Activated T-helper 2 cell treated with anti-CD3 and anti-CD28 coated beads, Interferon-gamma antibody, Interleukin-2, Interleukin-4, amounts not matched to agents 10 μg/mL and 5 μg/mL and 100 μg/mL, durations not matched to agents 14 hours and 24 hours and 36 hours (primary cell): ENCODE measurements at places on chromosomes 3 and 15. TPM values are rescaled to one million over a fixed set of nuclear protein-coding genes. Genes with fewer than 3 reads are reported as not detected.

The STAC gene
- not detected in 2 replicates for total RNA-seq

The CFAP161 gene
- not detected in 2 replicates for total RNA-seq

DNA sequence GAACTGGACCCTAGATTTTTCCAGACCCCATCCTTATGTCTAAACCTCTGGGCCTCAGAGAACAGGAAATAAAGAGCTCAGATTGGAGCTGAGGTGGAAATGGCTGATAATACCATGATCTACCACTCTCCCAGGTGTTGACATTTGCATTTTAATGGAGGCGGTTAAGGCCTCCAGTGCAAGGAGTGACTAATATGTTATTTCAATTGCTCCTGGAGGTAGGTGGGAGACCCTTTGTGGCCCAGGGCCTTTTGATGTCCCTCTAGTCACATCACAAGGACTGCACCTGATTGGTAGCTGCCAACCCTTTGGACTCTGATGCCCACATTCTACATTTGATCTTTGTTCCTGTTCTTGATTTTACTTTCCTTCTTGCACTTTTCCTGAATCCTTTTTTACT, 9.0 kb upstream of the ADCY5 start:
- DNase-seq, result no peak

- DNase-seq, result peak; percentile 71
Measured at GRCh38 chr3:15557511-15557946, 36.0 kb upstream of the COLQ start.

DNA sequence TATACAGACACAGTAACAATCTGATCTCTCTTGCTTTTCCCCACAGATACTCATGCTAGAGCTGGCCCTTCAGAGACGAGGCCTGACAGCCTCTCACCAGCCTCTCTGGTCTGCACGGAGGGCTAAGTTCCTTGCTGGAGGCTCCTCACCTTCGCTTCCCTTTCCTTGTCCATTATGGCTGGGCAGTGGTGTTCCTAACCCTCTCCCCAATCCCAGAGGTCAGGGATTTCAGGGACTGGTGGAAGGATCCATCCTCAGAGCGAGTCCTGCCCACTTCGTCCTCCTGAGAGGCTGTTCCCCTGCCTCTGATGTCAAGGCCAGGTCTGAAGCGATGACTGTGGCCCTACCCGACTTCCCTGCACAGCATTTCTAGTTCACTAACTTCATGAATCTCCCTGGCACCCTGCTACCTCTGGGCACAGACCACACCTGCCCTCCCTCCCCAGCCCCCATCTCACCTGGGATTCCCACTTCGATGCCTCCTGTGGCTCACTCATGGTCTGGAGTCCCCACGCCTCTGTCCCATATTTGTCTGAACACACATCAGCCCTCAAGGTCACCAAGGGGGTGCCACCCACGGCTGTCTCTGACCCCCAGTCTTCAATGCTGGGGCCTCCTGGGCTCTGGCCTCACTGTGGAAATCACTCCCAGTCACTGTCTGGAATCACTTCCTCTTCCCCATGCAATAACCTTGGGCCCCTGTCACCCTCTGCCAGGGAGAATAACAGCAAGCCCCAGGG, 124.9 kb upstream of the PRR20G start:
- no peak for DNase-seq

DNA sequence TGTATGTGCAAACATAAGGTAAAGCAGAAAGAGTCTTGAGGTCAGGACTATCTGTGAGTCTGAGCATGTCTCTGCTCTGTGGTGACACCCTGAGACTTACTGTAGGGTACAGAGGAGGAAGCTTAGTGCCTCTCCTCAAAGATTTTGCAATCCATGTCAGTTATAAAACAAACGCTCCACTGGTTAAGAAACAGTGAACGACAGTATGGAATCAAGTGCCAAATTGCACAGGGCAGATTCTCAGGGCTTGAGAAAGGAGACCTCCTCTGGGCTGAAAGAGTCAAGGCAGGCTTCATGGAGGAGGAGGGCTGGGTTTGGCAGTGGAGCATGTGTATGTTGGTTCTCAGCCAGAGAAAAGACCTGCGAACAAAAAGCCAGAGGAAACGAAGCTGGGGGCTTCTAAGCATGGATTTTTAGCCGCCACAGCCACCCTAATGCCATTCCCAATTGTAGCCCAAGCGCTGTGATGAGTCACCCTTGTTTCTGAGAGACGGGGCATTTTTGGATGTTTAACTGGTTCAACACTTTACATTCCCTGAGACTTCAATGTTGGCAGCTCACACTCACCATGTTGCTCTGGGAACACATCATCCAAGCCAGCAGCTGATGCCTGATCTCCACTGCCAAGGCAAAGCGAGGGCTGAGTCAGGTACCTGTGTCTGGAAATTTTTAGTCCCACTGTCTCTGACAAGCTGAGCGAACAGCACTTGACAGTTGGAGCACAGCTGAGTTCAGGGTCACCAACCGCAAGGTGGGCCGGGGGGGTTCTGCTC, 3.4 kb upstream of the DGKG start:
- no peak for DNase-seq
